ENCODE measurements at places on chromosomes 11 and 22.

DNA sequence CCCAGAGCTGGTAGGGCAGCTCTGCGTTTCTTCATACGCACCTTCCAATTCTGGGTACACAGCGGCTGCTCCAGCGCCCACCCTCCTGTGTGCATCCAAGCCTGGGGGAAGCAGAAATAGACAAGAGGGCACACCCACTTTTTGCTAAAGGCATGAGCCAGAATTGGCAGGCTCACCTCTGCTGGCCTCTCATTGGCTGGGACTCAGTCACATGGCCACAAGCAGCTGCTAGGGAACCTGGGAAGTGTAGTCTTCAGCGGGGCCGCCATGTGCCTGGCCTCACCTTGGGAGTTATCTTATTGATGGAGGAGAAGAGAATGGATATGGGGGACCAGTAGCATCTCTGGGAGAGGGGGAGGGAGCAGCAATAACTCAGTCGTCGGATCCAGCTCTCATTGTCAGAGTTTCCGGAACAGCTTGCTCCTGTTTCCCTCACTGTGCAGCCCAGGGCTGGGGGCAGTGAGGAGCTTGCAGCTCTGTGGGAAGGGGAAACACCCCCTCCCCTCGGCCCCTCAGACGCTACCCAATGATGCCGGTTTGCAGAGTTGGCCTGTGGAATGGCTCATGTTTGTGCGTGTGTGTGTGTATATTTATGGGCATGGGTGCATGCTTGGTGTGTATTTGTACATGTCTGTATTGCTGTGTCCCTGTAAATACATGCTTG is 11.8 kb upstream of the MIEF1 start:
- no peak overlapping the region for H3K27ac ChIP-seq
- no peaks in the 10 kb centered on the region for H3K27me3 ChIP-seq

DNA sequence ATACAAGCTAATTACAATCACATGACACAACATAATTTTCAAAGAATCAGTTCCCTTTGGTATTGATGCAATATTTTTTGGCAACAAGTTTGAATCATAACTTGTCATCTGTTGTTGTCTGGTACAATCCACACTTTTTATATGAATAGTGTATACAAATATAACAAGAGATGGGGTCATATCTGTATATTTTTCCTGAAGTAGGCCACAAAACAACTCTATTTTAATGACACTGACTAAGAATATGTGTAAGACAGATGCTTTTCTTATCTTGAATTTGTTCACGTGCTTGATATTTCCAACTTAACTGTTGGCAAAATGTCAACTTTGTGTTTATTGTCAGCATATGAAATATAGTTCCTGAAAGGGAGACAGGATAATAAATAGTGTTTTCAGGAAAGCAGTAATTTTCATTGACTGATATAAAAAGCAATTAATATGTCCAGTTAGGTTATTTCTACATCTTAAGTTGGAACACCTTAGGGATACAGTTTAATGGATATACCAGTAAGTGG is 27.9 kb downstream of the NOX4 start:
- no peaks in the 10 kb centered on the region for H3K27me3 ChIP-seq
- H3K4me1 ChIP-seq: no peaks in the 10 kb centered on the region
- no peak overlapping the region for H3K27ac ChIP-seq
- H3K36me3 ChIP-seq: no peaks in the 10 kb centered on the region
- no peak for DNase-seq
- H3K4me3 ChIP-seq: no peak overlapping the region

- DNase-seq: no peak
- peaks cover 3% of the 10 kb centered on the region for H3K4me1 ChIP-seq
- peaks cover 24% of the 10 kb centered on the region for H3K36me3 ChIP-seq
- no peak overlapping the region for H3K27ac ChIP-seq
These were observed 61.5 kb downstream of the MIAT start for GRCh38 chr22:26718905-26719304.

- H3K4me1 ChIP-seq: peaks cover 7% of the 10 kb centered on the region
- no peak overlapping the region for H3K4me3 ChIP-seq
- no peak overlapping the region for H3K27ac ChIP-seq
- H3K36me3 ChIP-seq: no peaks in the 10 kb centered on the region
- DNase-seq: no peak
These were observed 70.4 kb downstream of the GGTLC2 start for GRCh38 chr22:22714600-22715335.

GRCh38 chr11:11866203-11866602 is 24.4 kb downstream of the USP47 start:
- no peak overlapping the region for H3K4me3 ChIP-seq
- no peaks in the 10 kb centered on the region for H3K27me3 ChIP-seq
- H3K4me1 ChIP-seq: peaks cover 46% of the 10 kb centered on the region
- DNase-seq: no peak

GRCh38 chr11:47171856-47172255 is 4.8 kb downstream of the ARFGAP2 start:
- H3K27ac ChIP-seq: peak overlapping the region; percentile 20
- DNase-seq: no peak
- peaks cover 46% of the 10 kb centered on the region for H3K36me3 ChIP-seq
- H3K4me1 ChIP-seq: peaks cover 45% of the 10 kb centered on the region

DNA sequence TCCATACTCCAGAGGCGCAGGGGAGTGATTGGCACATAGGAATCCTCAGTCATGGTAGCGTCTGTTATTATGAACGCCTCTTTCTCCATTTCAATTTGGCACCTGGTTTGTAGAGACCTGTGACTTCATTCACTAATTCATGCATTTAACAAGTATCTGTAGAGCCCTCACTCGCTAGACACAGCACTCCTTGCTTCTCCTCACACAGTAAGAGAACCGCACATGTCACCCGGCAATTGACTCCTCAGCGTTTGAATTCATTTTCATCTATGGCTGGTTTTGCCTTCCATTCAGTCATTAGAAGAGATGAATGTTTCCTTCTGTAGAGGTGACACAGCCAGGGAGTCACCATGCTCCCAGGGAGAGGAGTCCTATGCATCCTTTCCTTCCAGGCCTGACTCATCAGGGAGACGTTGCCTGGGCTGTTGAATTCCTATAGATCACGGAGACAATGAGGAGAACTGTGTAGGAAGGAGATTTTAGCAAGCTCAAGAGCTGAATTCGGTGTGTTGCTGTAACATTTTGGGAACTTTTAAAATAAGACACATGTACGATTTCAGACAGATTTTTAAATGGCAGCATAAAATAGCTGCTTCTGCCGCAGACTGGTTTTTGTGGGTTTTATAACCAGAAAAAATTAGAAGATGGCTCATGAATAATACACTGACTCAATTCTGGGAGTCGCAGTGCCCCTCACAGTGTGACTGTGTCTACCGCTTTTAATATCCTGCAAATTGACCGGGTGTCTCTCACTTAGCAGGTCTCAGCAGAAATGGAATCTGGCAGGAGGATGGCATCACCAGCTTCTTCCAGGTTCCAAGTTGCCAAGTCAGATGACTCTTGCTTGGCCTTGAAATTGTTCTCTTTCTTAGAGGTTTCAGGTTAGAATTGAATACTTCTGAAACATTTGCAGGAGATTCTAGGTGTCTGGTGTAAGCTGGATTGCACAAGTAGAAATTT is 44.4 kb upstream of the CLMP start:
- no peak overlapping the region for H3K4me3 ChIP-seq
- DNase-seq: no peak
